ENCODE measurements at places on chromosomes 7 and 10.

GRCh38 chr7:2862831-2863361 lies 18.8 kb upstream of the GNA12 start:
- DNase-seq, result no peak

DNA sequence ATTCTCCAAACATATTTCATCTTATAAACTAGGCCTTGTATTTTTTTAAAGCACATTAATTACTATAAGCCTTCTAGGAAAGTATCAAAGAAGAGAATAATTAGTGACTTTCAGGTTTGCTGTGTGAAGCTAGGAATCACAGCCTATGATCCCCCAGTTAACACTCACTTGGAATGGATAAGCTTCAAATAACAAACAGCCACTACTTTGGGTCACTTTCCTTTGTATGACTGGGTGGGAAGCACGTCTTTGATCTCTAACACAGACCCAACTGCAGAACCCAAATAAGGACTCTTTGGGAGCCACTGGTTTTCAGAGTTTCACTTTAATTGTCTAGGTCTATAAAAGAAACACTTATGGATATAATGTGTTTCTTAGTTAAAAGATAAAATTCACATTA lies 769.3 kb downstream of the MAGI2 start:
- DNase-seq, result no peak

- DNase-seq, result no peak
Observed at GRCh38 chr7:5488286-5488878, 64.7 kb upstream of the TNRC18 start.

DNA sequence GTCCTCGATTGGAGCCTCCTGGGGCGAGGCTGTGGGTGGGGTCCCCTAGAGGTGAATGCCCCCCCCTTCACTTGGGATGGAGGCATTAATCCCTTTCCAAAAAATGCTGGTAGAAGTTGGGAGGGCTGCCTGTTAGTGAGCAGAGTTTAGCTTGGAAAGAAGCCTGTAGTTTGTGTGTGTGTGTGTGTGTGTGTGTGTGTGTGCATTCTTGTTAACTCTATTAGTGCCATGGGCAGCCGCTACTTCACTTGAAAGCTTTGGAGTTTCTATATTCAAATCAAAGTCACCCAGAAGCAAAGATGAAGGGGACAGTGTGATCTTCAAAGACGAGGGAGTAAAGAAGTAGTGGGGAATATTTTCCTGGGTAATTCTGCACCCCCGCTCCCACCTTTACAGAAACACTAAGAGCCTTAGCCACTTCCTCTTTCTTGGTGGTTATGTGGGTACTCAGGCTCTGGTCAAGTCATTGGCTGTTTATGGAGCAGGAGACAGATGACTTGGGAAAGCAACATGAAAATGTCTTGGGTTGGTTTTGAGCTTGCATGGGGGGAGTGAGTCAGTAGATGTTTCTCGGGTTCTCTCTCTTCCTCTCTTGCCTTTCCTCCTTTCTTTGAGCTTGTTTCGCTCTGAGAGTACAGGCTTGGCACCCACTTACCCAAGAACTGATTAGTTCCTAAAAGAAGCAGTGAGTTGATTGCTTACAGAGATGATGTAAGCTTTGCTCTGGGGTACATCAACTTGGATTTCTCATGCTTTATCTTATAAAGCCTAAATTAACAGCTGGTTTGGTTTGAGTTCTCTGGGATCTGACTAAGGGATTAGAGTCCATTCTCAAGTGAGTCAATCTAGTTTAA lies 35.9 kb downstream of the TCF7L2 start:
- DNase-seq, result no peak

DNA sequence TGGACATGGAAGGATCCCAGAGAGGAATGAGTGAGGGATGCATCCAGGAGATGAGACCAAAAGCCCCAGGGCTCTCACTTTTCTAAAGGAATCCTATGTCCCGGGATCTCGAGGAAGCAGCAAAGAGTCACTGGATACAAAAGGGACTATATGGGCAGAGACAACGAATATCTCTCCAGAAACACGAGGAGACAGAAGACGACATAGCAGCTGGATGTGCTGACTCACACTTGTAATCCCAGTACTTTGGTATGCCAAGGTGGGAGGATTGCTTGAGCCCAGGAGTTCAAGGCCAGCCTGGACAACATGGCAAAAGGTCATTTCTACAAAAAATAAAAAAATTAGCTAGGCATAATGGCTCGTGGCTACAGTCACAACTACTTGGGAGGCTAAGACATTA lies 24.7 kb upstream of the MSMB start:
- no peak for DNase-seq

DNA sequence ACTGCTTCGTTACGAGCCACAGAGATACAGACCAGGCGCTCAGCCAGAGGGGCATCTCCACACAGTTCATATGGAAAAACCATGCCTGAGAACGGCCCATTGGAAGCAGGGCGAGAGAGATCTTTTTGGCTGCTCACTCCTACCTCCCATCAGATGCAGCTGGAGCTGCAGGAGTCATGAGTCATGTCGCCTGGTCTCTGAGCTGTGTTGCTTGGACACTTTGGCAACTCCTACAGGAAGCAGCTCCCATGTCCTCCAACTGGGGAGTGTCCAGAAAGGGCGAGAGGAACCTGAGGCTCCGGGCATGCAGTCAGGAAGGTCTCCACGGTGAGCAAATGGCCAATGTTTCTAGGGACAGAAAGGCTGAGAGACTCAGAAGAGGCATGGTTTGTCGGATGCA lies 24.9 kb downstream of the INSIG1 start:
- no peak for DNase-seq

DNA sequence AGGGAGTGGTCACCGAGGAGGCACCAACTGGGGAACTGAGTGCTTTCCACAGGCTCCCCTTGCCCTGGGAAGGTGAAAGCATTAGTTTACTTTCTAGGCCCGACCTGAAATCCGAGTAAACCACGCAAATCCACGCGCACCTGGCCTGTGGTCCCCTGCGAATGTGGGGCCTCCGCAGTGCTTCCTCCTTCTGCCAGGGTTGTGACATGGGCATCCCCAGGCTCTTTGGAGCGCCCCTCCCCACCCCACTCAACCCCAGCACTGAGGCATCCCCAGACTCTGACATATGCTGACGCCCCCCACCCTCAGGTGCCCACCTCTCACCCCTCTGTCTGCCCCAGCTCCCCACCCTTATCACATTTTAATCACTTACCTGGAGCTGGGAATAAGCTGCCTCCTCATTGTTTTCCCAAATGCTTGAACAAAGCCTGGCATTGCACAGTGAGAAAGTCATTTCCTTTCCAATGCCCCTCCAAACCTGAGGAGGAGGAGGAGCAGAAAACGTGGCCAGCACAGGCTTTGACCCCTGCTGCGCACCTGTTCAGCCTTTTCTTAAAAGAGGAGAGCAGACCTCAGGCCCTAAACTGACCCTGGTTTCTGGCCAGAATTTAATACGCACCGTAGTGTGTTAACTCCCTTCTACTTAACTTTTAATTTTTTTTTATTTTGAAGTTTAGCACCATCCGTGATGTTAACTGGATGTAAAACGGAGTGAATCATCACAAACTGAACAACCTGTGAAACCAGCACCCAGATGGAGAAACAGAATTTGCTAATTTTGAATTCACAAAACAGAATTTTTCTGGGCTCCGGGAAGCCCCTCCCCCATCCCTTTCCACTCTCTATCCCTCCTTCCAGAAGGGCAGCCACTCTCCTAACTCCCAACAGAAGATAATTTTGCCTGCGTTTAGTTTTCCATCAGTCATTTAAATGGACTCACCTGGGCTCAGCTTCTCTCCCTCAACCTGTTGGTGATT lies 129.4 kb downstream of the WDR11 start:
- DNase-seq, result no peak

GRCh38 chr7:45586542-45587520 lies 12.7 kb downstream of the ADCY1 start:
- no peak for DNase-seq

DNA sequence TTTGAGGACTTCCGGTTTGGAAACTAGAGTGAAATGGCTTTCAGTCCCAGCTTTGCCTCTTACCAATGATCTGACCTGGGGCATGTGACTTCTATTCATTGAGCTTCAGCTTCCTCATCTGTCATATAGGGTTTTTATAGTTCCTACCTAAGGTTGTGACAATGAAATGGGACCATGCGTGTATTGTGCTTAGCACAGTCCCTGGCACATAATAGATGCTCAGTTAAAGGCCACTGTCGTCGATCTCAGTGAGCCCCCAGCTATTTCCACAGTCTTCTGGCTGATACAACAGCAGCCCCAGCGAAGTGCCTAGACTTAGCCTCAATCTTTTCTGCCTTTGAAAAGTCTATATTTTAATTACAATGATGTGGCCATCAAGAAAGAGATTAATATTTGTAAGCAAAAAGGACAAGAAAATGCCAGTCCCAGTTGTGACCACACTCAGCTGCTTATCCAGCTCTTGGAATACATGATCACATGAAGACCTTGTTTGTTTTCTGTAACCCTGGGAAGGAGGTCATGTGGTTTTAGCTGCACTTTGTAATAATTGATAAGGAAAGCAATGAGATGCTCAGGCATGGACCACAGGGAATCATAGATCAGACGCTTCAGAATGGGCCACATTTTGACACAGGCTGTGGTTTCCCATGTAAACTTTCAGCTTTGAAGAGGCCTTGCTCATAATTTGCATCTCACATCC lies 44.6 kb downstream of the VWA2 start:
- no peak for DNase-seq

DNA sequence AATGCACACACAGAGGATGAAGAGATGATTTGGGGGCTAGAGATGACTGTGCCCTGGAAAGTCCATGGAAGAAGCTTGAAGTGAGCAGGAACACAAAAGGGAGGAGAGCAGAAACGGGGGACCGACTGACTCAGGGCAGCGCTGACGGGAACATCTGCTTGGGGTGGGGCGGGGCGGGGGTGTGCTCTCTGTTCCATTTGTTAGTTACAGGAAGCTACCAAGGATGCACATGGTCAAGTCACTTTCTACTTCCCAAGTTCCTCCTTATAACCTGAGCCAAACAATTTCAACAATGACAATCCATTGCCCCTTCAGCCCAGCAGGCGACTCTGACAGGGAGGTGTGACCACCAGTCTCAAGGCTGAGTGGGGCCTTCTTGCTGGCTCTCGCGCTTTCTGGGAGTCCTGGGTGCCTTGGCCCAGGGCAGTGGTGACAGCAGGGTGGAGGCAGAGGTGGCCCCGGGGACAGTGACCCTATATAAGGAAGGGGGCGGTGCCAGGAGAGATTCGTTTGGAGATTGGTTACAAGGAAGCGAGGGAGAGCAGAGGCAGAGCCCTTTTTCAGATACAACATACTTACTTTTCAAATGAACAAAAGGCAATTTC lies 39.6 kb downstream of the CLEC2L start:
- DNase-seq, result no peak

DNA sequence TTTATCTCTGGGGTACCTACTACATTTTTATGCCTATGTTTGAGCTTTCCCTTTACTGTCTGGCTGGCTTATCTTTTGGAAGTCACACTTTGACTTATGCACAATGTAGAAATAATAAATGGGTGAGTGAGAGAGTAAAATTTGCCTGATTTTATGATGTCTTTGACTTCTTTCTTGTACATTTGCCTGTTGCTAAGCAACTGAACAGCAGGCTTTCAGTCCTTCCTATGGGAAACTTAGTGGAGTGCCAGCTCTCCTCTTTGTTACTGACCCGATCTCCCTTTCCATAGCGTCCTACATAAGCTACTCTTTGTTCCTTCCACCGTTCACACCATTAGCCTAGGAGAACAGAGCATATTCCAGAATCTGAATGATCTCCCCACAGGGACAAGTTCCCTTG lies 4.2 kb downstream of the TAS2R60 start:
- DNase-seq, result no peak

GRCh38 chr10:19498393-19499290 lies 317.6 kb upstream of the PLXDC2 start:
- DNase-seq, result no peak

DNA sequence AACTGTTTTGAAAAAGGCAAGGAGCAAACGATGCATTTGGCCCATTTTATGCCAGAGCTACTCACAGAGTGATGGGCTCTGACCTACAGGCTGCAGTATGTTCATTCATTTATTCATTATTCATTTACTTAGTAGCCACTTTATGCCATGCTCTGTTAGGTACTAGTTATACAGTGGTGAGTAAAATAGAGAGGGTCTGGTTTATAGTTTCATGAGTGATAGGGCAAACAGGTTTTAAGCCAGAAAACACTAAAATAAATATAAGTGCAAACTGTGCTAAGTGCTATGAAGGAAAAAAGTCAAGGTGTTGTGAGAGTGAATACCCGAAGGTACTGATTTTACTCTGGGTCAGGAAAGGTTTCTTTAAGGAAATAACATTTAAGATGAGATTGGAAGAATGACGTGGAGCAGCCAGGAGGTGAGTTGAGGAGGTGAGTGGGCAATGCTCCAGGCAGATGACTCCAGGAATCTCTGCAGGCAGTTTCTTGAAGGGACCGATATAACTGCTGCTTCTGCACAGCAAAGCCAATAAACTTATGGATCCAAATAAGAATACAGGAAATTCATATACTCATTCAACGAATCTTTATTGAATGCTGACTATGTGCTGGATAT lies 56.9 kb upstream of the FAM133B start:
- DNase-seq, result no peak

Measured in activated CD4-positive, alpha-beta T cell treated with anti-CD3 and anti-CD28 coated beads, Interleukin-2, amount 50 U/mL, for 24 hours (primary cell).